Articular chondrocyte of knee joint (primary cell): ENCODE measurements at places on chromosomes 5 and 9. TPM values are rescaled to one million over a fixed set of nuclear protein-coding genes. Genes with fewer than 3 reads are reported as not detected.

The PRKAA1 gene
- total RNA-seq: 110 and 113 TPM in 2 replicates

The FBP1 gene
- total RNA-seq: 1.2 and 5.1 TPM in 2 replicates

The PCDHB5 gene
- 2.9 and 3.6 TPM in 2 replicates for total RNA-seq

The NUTM2F gene
- total RNA-seq: not detected in 2 replicates

The PAEP gene
- total RNA-seq: not detected in 2 replicates

The SAXO1 gene
- total RNA-seq: 0.13 and 0.22 TPM in 2 replicates

The SYNPO gene
- 9.7 and 12.5 TPM in 2 replicates for total RNA-seq
